ENCODE measurements at places on chromosomes 6 and 20. TPM values are rescaled to one million over a fixed set of nuclear protein-coding genes. Genes with fewer than 3 reads are reported as not detected.

- no peak for DNase-seq
Measured at GRCh38 chr6:100203400-100203799, 209.4 kb upstream of the MCHR2 start.

- DNase-seq: no peak
Measured at GRCh38 chr20:24502661-24503060, 33.2 kb downstream of the SYNDIG1 start.

DNA sequence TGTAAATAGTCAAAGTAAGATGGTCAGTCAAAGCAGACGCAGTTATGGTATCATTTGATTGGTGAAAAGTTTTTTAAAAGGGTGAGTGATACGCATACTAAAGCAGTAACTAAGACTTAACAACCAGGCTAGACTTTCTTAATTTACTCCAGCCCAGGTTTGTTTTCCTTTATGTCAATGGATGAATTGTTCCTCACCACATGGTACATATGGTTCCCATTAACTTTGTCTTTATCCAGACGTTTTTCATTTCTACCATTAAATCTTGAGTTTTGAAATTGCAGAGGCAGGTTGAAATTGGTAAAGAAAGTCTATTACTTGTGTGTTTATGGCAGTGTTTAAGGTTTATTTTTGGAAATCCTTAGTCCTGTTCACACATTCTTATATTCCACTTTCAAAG is 98.5 kb upstream of the SCGN start:
- DNase-seq: no peak

- no peak for DNase-seq
Measured at GRCh38 chr6:89479897-89480296, 46.9 kb downstream of the ANKRD6 start.

DNA sequence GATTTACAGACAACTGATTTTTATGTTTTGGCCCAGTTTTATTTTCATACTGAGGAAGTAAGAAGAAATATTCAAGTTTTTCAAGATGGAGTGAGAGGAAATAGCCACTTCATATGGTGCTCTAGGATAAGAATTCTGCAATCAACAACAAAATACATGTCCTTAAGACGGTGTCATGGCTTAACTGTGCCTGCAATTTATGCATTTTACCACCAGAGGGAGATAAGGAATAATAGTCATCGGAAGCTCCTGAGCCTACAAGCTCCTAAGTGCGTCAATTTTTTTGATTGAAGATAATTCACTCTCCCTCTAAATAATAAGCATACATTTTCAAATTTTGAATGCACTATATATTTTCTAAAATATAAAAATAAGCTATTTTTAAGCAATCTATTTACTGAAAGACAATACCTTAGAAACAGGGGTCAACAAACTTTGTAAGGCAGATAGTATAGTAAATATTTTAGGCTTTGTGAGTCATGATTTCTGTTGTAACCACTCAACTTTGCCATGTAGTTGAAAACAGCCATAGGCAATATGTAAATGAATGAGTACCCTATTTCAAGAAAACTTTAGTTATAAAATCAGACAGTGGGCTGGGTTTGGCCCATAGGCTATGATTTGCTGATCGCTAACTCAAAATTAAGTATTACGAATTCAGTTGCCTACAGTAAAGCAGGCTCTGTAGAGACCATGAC is 230.9 kb upstream of the DTNBP1 start:
- no peak for DNase-seq

DNA sequence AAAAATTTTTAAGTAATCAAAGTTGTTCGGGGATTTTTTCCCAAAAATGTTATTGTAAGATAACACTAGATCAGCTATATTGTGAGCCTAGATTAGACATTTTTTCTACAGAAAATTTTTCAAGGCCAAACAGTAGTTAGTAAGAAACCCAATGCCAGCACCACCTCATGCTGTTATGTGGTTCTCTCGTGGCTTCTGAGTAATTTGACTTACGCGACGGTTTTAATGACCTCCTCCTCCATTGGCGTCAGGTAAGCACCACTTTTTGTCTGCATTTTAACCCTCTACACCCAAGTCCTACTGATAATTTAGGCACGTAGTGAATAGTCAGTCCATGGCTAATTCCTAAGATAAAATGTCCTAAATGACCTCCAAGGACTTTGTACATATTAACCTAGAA is 9.7 kb downstream of the RPS6KA2 start:
- no peak for DNase-seq

DNA sequence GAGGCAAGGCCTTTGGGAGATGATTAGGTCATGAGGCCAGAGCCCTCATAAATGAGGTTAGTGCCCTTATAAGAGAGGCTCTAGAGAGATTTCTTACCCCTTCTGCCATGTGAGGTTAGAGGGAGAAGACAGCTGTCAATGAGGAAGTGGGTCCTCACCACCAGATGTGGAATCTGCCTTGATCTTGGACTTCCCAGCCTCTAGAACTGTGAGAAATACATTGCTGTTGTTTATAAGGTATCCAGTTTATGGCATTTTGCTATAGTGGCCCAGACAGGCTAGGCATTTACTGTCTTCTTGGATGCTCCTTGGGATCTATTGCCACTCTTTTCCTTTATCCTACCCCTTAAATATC is 57.1 kb upstream of the CITED2 start:
- no peak for DNase-seq

DNA sequence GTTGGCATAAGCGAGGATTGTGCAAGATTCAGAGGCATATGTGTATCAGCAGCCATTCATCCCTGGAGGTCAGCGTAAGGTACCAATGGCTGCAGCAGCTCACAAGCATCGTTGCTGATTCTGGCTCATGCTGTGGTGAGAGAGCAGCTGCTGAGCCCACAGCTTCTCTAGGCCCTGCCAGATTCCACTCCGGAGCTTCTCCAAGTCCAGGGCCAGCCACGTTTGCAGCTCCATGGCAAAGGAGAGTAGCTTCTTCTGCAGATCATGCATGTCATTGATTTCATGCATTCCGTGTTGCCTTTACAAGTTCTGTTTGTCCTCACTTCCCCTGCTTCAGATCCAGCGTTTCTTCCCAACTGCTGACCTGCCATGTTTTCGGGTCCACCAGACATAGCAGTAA is 474.8 kb upstream of the ID4 start:
- no peak for DNase-seq

- no peak for DNase-seq
Measured at GRCh38 chr20:19944772-19945459, 72.2 kb upstream of the NAA20 start.

DNA sequence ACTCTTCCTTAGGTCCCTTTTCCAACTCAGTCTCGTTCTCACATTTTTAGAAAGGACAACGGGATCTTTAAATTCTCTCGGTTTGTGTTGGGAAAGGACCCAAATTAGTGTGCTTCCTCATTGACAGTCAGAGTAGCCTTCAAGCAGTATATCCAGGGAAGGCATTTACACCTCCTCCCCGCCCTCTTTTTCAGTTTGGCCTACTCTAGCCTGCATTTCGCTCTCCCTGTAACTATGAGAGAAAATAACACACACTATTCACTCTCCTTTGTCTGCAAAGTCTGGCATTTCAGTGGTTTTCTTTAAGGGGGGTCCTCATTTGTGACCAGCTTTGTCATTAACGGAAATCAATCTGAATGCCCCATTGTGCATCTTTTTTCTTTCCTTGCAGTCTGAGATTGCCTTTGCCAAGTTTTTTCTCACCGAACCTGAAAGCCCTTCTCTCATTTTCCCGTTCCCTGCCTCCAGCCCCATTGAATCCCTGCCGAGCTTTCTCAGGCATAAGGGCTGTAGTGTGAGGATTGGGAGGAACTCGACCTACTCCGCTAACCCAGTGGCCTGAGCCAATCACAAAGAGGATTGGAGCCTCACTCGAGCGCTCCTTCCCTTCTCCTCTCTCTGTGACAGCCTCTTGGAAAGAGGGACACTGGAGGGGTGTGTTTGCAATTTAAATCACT is 393 bp upstream of the FABP7 start:
- DNase-seq: no peak

GRCh38 chr20:1876217-1876921 is 18.8 kb upstream of the SIRPA start:
- DNase-seq: no peak

- DNase-seq: no peak
Measured at GRCh38 chr20:57505979-57506378, 19.0 kb downstream of the CTCFL start.

DNA sequence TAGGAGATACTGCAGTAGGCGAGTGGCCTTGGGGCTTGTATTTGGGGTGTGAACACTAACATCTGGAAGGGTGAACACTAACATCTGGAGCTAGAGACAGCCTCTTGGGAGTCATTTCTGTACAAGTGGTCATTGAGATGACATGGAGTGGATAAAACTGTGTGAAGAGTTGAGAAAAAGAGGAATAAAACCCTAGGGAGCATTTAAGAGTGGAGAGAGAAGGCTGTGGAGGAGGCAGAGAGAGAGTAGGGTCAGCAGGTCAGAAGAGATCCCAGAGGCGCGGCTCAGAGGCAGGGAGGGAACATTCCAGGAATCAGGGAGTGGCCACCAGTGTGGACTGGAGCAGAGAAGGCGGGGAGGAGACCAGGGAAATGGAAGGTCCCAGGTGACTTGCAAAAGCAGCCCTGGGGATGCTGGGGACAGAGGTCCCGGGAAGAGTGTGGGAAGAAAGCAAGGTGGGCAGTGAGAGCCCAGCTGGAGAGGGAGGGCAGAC is 202.0 kb upstream of the RNF24 start:
- no peak for DNase-seq

DNA sequence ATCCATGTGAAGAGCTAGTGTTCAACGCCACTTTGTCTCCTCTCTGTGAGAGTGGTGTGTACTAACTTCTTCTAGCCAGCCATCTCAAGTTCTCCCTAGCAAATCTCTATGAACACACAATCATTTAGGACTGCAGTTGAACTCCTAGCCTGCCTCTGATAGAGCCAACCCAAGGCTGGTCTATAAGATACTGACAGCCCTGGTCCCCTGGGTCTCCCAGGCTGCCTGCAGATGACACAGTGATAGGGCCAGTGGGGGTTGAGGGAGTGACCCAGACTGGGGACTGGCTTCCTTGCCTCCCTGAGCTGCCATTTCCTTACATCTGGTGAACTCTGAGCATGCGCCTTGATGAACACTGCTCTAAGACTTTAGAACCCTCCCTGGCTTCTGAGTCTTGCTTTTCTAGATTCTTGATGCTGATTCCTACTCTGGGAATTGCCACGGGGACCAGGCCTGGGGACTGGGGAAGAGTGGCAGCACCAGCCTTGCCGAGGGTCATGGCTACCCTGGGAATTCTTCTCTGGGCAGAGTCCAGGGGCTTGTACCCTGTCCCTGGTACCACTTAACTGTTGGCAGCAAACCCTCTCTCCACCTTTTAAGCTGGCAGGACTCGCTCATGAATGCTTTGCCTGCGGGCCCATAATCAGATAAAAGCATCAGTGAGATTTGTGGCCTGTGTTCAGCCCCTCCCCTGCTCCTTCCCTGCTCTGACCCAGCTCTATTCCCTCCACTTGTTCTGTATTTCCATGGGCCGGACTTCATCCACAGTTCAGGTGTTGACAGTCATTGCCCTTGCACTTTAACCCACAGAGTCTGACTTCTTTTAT is 130.8 kb upstream of the CHD6 start:
- DNase-seq: no peak

DNA sequence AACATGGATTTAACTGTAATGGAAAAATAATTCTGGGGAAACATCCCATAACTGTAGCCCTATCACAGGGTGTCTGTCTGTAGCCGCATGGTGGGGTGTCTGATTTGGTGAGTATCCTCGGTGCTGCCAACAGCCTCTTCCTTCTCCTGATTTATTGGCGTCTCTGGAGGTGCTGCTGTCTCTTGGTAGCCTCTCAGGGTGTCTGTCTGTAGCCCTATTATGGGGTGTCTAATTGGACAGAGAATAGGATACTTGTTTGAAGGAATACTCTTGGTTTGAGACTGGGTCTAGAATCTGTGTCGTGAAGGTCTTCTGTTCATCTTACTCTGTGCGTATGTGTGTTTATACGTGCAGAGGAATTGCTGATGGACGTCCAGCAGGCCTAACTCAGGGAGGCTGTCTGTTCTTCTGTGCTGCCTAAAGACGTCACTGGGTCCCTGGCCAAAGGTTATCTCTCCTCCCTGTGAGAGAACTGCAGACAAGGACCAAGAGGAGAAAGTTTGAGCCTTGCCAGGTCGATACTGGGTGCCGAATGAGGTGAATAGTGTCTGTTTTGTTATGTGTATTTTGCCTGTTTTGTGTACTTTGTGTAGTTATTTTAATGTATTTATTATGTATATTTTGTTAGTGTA is 18.9 kb upstream of the AGPAT4 start:
- DNase-seq: no peak

GRCh38 chr6:33425668-33426577 is 6.1 kb downstream of the SYNGAP1 start:
- peak; percentile 79 for DNase-seq

The TNF gene
- total RNA-seq: 33.6 TPM

The ARMC12 gene
- total RNA-seq: 0.78 TPM

The SNAI1 gene
- 2.2 TPM for total RNA-seq

The SLC2A10 gene
- total RNA-seq: not detected

The MATN4 gene
- total RNA-seq: not detected

The NFKBIL1 gene
- total RNA-seq: 6.4 TPM

The CDK5RAP1 gene
- total RNA-seq: 61.9 TPM

The TMC2 gene
- not detected for total RNA-seq
